ENCODE measurements at places on chromosomes 3 and 15.
A peak's percentile ranks its signal among the peaks of the same experiment; 100 is the strongest.

DNA sequence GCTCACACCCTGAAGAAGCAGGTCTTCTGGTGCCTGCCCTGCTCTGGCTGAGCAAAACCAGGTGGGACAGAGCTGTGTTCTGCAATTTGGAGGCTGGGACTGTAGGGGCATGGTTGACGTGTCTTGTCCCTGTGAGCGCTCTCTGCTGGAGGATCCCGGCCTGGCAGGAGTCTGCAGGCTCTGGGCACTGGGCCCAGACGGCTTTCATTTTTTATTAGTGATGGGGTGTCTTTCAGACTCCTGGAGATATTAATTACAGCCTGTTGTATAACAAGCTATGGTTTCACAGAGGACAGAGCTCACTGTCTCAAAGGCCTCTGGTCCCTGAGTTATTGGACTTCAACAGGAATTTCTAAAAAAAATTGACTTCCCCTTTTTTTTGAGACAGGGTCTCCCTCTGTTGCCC lies 29.5 kb upstream of the ZNF710 start:
- DNase-seq, result peak; percentile 36

DNA sequence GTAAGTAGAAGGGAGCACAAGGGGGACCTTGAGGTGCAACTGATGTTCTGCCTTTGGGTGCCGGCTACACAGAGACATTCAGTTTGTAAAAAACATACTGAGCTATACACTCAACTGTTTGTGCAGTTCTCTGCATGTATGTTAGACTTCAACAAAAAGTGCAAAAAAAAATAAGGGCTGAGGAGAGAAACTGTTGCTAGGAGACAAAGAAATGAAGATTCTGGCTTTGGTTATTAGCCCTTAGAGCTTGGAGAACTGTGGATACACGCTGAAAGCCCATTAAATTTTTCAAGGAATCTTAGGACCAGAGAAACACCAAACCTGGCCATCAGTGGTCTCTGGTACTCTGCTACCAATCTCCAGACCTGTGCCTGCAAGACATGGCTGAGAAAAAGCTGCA lies 207.6 kb upstream of the NSMCE3 start:
- no peak for DNase-seq

DNA sequence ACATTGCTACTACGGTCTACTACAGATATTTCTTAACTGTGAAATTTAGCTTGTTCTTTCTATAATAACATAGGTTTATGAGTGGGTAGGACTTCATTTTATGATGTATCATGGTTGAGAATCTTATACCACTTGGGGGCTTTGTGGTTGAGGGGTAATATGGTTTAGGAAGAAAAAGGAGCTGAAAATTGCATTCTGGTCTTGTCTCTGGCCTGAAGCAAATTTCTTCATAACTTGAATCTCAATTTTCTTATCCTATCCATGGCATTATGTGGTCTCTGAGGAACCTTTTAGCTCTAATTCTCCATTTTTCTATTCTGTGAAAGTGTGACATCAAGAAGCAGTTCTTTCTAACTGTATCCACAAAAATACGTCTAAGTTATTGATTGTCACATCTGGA lies 341.0 kb downstream of the SOX2 start:
- no peak for DNase-seq

DNA sequence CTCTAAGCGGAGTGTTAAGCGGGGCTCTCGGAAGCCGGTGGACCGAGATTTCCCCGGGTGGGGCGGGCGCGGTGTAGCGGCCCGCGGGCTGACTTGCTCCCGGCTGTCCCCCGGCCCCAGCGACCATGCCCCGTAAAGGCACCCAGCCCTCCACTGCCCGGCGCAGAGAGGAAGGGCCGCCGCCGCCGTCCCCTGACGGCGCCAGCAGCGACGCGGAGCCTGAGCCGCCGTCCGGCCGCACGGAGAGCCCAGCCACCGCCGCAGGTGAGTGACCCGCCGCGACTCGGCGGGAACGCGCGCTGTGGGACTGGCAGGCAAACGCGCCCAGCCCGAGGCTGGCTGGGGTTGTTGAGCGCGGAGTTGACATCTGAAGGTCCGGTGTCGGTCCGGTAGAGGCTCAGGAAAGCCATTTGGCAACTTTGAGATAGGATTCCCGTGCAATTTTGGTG lies 1.3 kb downstream of the SMC4 start:
- no peak for DNase-seq

DNA sequence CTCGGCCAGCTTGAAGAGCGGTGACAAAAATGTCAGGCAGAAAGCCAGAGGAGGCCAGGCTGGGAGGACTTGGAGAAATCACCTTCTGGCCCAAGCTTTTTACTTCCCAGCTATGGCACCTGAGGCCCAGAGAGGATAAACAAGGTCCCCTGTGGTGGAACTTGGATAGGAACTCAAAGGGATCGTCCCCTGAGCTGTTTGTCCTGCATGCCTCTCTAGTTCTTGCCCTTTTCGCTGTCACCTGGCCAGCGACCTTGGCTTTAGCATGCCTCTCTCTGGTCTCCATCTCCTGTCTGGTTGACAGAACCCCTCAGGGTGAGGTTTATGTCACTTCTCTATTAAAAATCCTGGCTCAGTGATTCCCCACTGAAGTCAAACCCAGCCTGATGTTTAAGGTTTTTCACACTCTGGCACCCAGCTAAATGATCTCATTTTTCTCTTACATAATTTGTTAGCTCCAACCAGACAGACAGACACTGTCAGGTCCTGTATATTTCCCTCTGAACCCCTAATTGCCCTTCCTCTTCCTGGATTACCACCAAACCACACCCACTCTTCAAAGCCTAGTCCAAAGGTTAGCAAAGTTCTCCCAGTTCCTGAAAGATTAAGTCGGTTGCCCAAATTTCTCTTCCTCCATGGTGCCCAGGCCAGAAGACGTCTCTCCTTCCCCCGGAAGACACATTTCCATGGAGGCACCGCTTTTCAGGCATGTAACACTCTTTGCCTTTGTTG lies 169.1 kb downstream of the FAM43A start:
- no peak for DNase-seq

DNA sequence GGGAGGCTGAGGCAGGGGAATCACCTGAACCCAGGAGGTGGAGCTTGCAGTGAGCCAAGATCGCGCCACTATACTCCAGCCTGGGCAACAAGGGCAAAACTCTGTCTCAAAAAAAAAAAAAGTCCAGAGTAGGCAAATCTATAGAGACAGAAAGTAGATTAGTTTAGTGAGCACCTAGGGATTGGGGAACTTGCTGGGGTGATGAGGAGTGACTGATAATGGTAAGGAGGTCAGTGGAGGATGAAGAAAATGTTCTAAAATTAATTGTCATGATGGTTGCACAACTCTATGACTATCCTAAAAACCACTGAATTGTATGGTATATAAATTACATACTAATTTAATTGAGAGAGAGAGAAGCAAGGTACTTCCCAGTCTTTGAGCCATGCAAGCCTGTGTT lies 27.8 kb upstream of the LYZL4 start:
- no peak for DNase-seq

GRCh38 chr15:64690008-64690407 lies 85.4 kb downstream of the RBPMS2 start:
- DNase-seq, result no peak

DNA sequence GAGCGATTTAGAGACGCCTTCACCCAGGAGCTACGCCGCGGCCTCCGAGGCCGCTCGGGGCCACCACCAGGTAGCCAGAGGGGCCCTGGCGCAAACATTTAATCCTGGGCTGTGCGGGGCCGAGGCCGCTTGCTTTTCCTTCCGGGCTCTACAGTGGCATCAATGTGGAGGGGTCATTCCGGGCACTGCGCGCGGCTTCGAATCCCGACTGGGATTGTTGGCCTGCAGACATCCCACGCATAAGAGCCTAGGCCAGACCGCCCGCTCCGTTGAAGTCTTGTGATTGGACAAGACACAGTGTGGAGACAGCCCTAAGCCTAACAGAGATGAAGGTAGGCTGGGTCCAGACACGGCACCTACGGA lies 568 bp upstream of the NCBP2 start:
- no peak for DNase-seq

DNA sequence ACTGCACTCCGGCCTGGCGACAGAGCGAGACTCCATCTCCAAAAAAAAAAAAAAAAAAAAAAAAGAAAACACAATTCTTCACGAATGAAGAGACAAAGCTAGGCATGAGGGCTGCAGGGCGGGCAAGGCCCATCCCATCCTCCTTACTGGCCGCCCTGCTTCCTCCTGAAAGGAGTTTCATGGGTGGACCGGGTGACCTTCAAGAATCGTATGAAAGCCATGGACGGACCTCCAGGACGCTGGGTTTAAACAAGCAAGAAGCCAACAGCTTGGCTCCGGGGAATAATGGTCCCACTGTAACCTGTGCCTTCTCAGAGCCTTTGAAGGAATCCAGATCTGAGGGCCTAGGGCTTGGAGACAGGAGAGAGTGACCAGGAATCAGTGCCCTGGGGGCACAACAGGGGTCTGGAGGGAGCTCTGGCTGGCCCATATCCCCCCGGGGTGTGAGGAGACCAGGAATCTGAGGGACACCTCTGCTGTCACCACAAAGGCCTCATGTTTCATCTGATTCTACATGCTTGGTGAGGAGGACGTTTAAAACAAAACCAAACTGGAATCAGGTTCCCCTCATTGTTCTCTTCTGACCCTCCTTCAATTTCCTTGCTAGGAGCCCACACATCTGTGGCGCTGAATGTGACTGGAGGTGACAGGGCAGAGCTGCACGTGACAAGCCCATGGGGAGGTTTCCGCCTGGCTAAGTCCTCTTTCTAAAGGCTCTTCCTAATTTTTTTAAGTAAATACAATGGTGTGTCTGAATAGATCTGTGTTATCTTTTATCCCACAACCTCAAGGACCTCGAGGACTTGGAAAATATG lies 46.1 kb downstream of the WHAMM start:
- no peak for DNase-seq

GRCh38 chr15:48678851-48679250 lies 33.3 kb upstream of the FBN1 start:
- no peak for DNase-seq

- no peak for DNase-seq
Measured at GRCh38 chr3:116111765-116112164, 333.5 kb downstream of the LSAMP start.

DNA sequence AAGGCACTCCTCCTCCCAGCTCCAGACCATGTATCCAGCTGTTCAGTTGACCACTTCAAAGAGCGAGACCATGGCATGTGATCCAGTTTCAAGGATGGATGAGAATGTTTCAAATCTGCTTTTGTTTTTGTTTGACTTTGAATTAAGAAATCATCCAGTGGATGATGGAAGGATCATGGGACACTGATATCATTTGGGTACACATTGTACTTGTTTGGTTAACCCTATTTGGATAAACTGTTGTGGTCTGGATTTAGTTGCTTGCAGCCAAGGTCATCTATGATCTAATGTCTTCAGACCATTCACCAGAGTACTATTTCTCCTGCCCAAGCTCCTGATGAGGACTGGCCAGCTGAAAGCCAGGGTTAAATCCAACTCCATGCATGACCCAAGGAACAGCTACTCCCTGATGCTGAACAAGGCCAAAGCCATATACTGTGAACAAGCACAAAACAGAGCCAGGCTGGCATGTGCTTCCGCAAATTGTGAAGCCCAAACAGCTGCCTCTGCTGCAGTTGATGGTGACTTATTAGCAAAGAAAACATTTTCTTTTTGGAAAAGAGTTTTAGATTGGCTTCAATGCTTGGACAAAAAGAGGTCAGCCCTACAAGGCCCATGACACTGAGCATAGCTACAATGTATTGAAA lies 5.2 kb upstream of the ADAMTS17 start:
- no peak for DNase-seq

Measured in renal cortical epithelial cell (primary cell).